HepG2 (cell line): ENCODE measurements at places on chromosomes 5 and 9. TPM values are rescaled to one million over a fixed set of nuclear protein-coding genes. Genes with fewer than 3 reads are reported as not detected.

- DNase-seq = no peak
- peaks cover 66% of the 10 kb centered on the region for H3K36me3 ChIP-seq
- no peak overlapping the region for H3K27ac ChIP-seq
- no peak overlapping the region for H3K4me3 ChIP-seq
- no peaks in the 10 kb centered on the region for H3K27me3 ChIP-seq
- peaks cover 61% of the 10 kb centered on the region for H3K4me1 ChIP-seq
Observed at GRCh38 chr5:171401167-171401947, 13.7 kb downstream of the NPM1 start.

- no peak for DNase-seq
- no peaks in the 10 kb centered on the region for H3K36me3 ChIP-seq
- peak overlapping the region; percentile 46; the same call in 1 of the 2 replicates for H3K4me3 ChIP-seq
- no peak overlapping the region for H3K27ac ChIP-seq
- H3K27me3 ChIP-seq = peaks cover 8% of the 10 kb centered on the region
- peaks cover 15% of the 10 kb centered on the region for H3K4me1 ChIP-seq
Observed at GRCh38 chr5:178113841-178114324, 551 bp downstream of the N4BP3 start.

DNA sequence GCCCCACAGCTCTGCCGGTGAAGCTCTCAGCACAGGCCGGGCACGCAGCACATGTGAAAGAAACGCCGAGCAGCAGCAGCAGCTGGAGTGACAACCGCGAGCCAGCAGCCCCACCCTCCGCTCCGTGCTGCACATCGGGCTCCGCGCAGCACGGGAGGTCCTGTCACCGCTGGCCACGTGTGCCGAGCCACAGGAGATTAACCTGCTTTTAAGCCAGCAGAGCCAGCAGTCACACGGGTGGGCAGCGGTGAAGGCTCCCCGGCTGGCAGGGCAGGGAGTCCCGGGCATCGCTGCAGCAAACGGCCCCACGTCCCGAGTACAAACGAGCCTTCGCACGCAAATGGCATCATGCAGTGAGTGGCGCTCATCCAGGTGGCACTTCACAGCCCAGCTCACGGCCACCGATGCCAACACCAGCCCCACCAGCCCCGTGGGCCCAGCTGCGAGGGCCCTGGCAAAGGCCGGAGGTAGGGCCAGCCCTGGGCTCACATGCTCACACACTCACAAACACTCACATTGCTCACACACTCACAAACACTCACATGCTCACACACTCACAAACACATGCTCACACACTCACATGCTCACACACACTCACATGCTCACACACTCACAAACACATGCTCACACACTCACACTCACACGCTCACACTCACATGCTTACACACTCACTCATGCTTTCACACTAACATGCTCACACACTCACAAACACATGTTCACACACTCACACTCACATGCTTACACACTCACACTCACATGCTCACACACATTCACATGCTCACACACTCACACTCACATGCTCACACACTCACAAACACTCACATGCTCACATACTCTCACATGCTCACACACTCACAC, 11.1 kb downstream of the CCDC187 start:
- H3K27me3 ChIP-seq = peaks cover 44% of the 10 kb centered on the region
- DNase-seq = no peak
- no peaks in the 10 kb centered on the region for H3K36me3 ChIP-seq
- no peak overlapping the region for H3K27ac ChIP-seq
- H3K4me1 ChIP-seq = peaks cover 42% of the 10 kb centered on the region

GRCh38 chr9:108813951-108814601, 41.7 kb downstream of the ACTL7B start:
- H3K4me1 ChIP-seq = peaks cover 62% of the 10 kb centered on the region
- no peak overlapping the region for H3K4me3 ChIP-seq
- H3K36me3 ChIP-seq = no peaks in the 10 kb centered on the region
- DNase-seq = peak; percentile 58

GRCh38 chr5:66209350-66209749, 65.2 kb downstream of the SREK1 start:
- no peak for DNase-seq
- no peaks in the 10 kb centered on the region for H3K4me1 ChIP-seq
- no peaks in the 10 kb centered on the region for H3K36me3 ChIP-seq
- H3K27ac ChIP-seq = no peak overlapping the region
- H3K27me3 ChIP-seq = no peaks in the 10 kb centered on the region

DNA sequence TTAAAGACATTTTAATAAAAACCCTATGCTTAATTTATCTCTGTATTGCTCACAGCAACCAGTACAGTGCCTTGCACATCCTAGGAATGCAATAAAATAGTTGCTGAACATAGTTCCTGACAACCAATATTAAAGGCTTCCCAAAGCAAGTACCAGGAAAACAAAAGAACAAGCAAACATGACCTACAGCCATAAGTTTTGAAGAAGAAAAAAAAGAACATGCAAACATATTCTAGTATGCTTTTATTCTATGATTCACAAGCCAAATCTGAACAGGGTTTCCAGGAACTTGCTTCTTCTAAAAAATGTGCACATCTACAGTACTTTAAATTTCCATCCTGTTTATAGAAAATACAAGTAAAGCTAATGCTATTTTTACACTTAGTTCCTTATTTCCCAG, 4.5 kb downstream of the CEMIP2 start:
- peaks cover 71% of the 10 kb centered on the region for H3K4me1 ChIP-seq
- H3K27ac ChIP-seq = peak overlapping the region; percentile 92
- H3K4me3 ChIP-seq = peak overlapping the region; percentile 98
- no peak for DNase-seq
- H3K27me3 ChIP-seq = no peaks in the 10 kb centered on the region
- no peaks in the 10 kb centered on the region for H3K36me3 ChIP-seq

GRCh38 chr5:36659411-36659810, 53.0 kb downstream of the SLC1A3 start:
- H3K36me3 ChIP-seq = no peaks in the 10 kb centered on the region
- H3K4me1 ChIP-seq = no peaks in the 10 kb centered on the region
- DNase-seq = no peak
- no peak overlapping the region for H3K4me3 ChIP-seq

GRCh38 chr5:91787718-91788117, 404.6 kb upstream of the ARRDC3 start:
- H3K4me1 ChIP-seq = no peaks in the 10 kb centered on the region
- H3K27me3 ChIP-seq = no peaks in the 10 kb centered on the region
- H3K36me3 ChIP-seq = no peaks in the 10 kb centered on the region
- no peak for DNase-seq
- no peak overlapping the region for H3K4me3 ChIP-seq

- no peak for DNase-seq
- H3K27ac ChIP-seq = no peak overlapping the region
- no peaks in the 10 kb centered on the region for H3K4me1 ChIP-seq
- H3K4me3 ChIP-seq = no peak overlapping the region
Observed at GRCh38 chr5:81579262-81579924, 171.5 kb downstream of the SSBP2 start.

DNA sequence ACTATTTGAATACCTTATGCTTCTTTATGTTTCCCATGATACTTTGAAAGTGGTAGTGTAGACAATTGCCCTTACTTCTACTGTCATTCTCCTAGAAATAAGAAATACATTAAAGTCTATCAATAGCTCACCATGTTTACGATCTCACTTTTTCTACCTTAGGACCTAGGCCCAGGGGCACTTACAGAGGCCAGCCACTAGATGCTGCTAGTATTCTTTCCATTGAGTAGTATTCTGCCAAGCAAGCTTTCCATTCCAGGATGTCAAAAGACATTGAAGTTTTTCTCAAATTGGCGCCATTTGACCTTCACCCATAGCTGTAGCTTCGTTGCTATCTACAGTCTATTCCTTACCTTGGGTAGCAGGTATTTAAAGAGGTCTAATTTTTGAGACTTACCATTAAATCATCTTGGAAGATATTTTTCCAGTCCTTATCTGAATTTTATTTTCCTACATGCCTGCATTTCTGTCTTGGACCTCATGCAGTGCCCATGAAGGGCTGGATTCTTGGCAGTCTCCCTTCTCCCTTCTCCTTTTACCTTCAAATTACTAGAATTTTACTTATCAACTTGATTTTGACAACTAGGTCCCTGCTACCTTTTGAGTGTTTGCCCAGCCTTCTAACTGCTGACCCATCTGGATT, 246.0 kb upstream of the NUDT12 start:
- H3K36me3 ChIP-seq = no peaks in the 10 kb centered on the region
- H3K27ac ChIP-seq = no peak overlapping the region
- H3K4me3 ChIP-seq = no peak overlapping the region

GRCh38 chr9:104905931-104906330, 22.0 kb downstream of the ABCA1 start:
- 0 out of 2 replicates have a peak, but pooled peaks cover 1% of the 10 kb centered on the region for H3K36me3 ChIP-seq
- H3K4me3 ChIP-seq = no peak overlapping the region
- H3K27me3 ChIP-seq = no peaks in the 10 kb centered on the region
- no peak for DNase-seq
- peak overlapping the region; percentile 37 for H3K27ac ChIP-seq

The REEP5 gene
- 26.3 and 49.4 TPM in 2 replicates for total RNA-seq

The IGIP gene
- 2.1 and 2.4 TPM in 2 replicates for total RNA-seq

The HTR4 gene
- not detected in 2 replicates for total RNA-seq

The ZDHHC11B gene
- 0.11 TPM in 1 of 2 replicates, not detected in the other for total RNA-seq

The PCDHGA6 gene
- 0.13 and 0.33 TPM in 2 replicates for total RNA-seq

The IL9 gene
- not detected in 2 replicates for total RNA-seq

The GLIPR2 gene
- total RNA-seq = 0.27 and 0.42 TPM in 2 replicates
